Muscle of arm (tissue), 14 donors: ENCODE measurements at places on chromosomes 3 and 15.

DNA sequence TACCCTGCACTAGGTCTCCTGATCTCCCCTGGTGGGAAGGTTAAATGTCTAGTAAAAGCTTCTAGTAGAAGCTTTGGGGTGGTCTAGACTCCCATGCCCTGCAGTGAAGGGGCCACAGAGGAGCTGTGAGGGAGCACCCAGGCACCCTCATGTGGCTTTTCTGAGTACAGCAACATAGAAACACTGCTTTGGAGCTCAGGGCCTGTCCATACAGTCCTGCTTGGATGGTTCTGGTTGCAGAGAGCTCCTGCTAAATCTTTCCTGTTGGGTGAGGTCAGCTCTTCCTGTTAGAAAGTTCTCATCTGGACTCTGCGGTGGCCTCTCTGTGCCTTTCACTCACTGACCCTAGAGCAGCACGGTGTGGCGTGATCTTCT is 47.8 kb downstream of the GPD1L start:
- DNase-seq, result no peak

DNA sequence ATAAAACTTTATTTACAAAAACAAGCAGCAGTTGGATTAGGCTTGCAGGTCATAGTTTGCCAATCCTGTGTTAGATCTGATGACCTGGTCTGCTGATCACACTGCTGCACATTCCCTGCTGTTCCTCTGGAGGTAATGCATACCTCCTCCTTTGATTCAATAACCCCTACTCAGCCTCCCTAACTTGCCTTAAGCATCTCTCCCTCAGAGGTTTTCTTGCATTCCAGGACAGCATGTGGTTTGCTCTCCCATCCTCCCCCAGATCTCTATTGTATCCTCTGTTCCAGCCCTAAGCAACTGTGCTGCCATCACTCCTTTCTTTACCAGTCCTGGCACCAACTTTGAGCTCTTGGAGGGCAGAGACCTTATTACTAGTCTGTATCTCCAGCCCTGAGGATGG is 63.4 kb downstream of the CACNA2D3 start:
- no peak for DNase-seq

DNA sequence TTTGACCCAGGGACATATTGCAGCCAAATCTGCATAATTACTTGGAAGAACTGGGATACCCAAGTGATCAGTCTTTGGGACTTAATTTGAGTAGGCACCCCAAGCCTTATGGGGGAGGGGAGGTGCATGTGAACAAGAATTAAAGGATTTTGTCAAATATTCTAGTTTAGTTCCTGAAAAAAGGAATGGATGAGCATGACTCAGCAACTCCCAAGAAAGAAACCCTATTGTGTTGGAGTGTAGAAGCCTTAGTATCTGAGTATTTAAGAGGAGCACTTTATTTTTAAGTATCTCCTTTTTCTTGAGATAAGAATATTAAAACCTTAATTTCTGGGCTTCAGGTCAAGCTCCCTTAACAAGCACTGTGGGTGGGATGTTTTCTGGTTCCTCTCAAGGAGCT is 222.4 kb downstream of the CD47 start:
- no peak for DNase-seq

- no peak for DNase-seq
Observed at GRCh38 chr3:192850451-192850981, 67.1 kb downstream of the MB21D2 start.

DNA sequence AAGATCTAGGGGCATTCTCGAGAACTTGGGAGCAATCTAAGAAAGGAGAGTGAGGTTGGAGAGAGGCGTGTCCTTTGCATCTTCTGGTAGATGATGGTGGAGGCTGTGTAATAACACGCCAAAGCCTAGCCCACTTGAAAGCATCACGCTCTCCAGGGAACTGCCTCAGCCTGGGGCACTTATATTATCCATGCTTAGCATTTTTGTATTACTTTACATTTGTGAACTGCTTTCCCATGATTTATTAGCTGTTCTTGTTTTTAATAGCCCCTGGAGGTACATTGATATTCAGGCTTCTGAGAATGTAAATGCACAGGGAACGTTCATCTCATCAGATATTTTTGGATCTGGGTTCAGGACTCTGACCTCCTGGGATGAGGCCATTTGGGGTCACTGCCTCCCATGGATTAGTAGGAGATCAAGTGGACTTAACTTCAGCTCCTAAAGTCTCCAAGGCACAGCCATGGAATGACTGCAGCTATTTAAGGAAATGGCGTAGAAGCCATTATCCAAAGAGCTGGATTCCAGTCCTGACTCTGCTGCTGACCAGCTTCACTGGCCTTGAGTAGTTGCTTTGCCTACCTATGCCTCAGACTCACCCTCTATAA is 124.9 kb downstream of the LPP start:
- DNase-seq, result no peak

DNA sequence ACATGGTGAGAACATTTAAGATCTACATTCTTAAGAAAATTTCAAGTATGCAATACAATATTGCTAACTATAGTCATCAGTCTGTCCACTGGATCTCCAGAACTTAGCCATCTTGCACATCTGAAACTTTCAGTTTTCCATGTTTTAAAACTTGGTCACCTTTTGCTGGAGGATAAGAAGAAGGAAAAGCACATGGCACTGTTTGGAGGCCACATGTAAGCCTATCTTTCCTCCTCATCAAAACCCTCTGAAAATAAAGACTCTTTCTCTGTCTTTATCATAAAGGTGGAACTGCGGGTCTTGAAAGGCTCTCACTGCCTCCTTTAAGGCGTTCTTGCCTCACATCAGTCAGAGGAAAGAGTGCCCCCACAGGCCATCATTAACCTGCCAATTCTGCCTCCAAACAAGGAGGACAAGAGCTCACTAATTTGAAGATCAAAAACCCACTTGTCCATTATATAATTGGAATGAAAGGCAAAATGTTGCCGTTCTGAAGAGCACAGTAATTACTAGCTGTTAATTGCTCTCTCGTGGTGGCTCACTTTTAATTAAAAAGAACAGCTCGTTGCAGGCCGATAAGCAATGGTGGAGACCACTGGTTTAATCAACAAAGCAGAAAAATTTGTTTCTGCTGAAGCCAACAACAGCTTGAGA is 157.8 kb downstream of the MECOM start:
- no peak for DNase-seq

GRCh38 chr3:43953814-43954692 is 263.3 kb downstream of the ABHD5 start:
- no peak for DNase-seq
